ENCODE measurements at places on chromosomes 12 and 14. TPM values are rescaled to one million over a fixed set of nuclear protein-coding genes. Genes with fewer than 3 reads are reported as not detected.

The ALG10 gene
- 0.79 TPM for polyA plus RNA-seq

DNA sequence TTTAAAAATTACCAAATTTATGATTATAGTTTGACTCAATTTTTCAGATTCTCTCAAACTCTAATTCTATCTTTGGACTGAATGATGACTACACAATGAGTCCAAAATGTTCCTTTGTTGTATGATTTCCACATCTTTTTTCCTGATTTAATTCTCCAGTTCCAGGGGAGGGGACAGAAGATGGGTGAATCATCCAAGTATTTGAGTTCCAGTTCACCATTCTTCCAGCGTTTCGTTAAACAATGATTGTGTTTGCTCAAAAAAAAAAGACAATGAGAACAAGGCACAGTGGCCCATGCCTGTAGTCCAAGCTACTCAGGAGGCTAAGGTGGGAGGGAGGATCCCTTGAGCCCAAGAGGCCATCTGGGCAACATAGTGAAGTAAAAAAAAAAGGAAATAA is 23.8 kb downstream of the BAZ1A start:
- no peak for DNase-seq

GRCh38 chr14:102923201-102923924 is 900 bp downstream of the AMN start:
- peak; percentile 51 for DNase-seq

DNA sequence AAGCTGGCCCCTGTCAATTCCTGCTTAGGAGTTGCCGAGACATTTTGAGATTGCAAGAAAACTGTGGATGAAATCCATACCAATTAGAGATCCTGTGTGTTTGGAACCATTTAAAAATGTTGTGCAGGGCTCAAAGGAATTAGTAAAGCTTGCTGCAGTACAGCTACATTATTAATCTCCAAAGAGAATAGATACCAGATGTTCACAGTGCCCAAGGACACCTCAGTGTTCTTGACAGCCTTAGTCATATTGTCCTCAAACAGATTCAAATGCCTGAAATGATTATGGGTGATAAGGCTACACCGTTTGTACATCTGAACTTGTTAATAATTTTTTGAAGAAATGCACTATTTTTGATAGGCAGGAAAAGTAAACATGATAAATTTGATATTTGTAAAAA is 164.6 kb downstream of the MSRB3 start:
- DNase-seq = no peak

The NPFF gene
- polyA plus RNA-seq = not detected

DNA sequence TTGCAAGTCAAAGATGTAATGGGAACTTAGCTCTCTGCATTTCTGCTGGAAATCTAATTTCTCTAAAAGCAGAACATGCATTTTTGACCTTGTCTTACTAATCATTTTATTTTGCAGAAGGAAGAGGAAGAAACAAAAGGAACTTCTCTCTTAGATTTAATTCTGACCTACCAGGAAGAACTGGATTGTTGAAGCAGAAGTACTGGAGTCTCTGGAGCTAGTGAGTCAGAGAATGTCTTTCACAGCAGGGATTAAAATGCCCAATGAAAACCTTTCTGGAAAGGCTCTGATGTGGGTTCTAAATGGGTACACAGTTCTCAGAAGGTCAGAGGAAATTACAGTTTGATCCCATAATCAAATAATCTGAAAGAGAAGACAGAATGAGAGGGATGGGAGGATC is 70.8 kb upstream of the GNG2 start:
- no peak for DNase-seq

The CPM gene
- polyA plus RNA-seq = 5.8 TPM

GRCh38 chr14:47720281-47720680 is 44.9 kb upstream of the MDGA2 start:
- DNase-seq = no peak

DNA sequence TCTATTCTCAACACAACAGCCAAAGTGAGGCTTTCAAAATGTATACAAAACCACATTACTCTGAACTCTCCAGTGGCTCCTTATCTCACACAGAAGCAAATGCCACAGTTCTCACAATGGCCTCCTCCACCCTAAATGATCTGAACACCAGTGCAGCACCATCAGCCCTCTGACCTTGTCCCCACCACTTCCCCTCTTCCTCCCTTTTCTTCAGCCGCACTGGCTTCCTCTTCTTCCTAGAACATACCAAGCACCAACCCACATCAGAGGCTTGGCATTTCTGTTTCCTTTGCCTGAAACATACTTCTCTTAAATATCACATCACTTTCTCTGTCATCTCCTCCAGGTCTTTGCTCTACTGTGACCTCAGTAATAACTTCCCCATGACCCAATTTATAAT is 66.3 kb downstream of the GPR135 start:
- DNase-seq = no peak

- DNase-seq = no peak
These were observed 121.9 kb upstream of the SLC35F4 start for GRCh38 chr14:57987596-57988300.

The RNF10 gene
- polyA plus RNA-seq = 281 TPM
